NCI-H2081 (cell line): ENCODE measurements at places on chromosomes 3 and 15.

- no peak for DNase-seq
These were observed 16.6 kb downstream of the FAM240A start for GRCh38 chr3:46628901-46629369.

DNA sequence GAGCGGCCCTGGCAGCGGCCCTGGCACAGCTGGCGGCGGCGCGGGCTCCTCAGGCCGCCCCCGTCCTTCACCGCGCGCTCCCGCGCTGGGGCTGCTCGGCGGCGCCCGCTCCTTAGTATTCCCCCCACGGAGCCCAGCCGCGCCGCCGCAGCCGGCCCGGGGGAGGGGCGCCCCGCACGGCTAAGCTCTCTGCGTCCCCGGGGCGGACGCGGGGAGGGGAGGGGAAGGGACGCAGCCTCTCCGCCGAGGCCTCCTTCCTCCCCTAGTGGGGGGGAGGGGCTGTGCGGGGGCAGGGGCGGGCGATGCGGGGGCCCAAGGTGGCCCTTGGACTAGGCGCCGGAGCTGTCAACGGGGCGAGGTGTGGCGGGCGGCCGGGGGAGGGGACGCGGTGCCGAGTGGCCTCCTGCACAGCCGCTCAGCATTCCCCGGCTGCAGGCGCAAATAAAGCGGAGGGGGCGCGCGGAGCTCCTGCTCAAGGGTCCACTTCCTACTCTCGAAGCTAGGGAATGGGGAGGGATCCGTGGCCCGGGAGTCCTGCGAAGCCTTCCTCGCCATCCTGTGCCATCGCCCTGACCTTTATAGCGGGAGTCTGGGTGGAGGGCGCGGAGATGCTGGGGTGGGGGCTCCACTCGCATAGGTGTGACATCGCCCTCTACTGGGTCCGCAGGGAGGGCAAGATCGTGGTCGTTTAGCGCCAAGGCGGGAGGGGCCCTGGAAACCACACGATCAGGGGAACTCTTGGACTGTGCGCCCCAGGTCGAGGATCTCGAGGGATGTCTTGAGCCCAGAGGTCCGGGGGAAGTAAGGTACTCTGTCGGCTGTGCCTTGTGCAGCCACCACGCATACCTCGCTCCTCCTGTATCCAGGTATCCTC is 22.2 kb downstream of the EPHB3 start:
- DNase-seq: no peak

- peak; percentile 3 for DNase-seq
These were observed 38.1 kb downstream of the TRAK1 start for GRCh38 chr3:42129014-42129953.

GRCh38 chr15:59063042-59063441 is 41.9 kb upstream of the CCNB2 start:
- DNase-seq: no peak

- DNase-seq: no peak
These were observed 279.3 kb upstream of the LRRFIP2 start for GRCh38 chr3:37453393-37454389.

- DNase-seq: no peak
These were observed 59.1 kb downstream of the FMN1 start for GRCh38 chr15:33135355-33135781.

DNA sequence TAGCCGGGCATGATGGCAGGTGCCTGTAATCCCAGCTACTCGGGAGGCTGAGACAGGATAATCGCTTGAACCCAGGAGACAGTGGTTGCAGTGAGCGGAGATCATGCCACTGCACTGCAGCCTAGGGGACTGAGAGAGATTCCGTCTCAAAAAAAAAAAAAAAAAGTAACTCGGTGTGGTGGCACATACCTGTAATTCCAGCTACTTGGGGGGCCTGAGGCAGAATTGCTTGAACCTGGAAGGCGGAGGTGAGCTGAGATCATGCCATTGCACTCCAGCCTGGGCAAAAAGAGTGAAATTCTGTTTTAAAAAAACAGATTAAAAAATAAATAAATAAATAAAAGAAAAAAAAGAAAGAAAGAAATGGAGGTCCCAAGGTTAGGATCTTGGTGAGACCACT is 6.2 kb upstream of the FLNB start:
- DNase-seq: no peak

GRCh38 chr3:186990277-186990676 is 60.0 kb downstream of the ST6GAL1 start:
- DNase-seq: no peak

DNA sequence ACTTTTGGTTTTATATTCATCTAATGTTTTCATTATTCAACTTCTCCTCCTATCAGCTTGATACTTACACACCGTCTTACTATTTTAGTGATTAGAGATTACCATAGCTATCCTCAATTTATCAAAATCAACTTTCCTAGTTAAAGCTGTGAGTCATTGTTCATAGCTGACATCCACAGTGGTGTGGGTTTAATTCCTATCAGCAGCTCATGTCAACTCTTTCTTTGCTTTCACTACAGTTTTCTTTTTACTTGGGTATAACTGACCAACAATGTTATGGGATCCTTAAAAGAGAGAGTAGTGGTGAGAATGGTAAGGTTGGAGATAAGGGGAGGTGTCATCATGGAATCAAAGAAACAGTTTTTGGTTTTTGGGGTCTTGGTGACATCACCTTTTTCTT is 112.7 kb downstream of the NFKBIZ start:
- DNase-seq: no peak

DNA sequence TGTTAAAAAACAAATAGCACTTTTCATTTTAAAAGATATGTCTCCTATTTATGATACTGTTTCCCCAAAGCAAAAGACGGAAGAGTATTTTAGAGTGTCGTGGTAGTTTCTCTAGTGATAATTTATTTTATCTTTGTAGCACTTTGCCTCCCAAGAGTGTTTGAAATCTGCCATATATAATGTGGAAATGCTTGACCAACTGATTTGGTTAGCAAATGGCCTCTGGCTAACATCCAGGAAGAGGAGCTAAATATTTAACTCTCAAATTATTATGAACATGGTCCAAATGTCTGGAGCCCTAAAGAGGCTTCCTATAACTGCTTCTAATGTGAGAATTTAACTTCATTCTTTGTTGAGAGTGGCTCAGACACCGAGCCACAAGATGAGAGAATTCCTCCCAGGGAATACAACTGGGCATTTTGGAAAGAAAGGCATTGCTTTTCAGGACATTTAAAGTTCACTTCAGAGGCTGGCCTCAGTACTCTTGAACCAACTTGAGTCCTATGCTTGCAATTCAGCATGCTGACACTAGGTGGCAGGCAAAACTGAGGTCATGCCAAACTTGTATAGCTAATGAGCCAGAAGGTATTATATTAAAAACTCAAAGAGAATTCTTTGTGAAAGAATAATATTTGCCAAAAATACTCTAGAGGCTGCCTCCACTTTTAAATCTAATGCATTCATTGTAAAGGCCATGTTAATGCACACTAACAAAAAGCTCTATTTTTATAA is 104.5 kb downstream of the RARB start:
- DNase-seq: no peak

GRCh38 chr3:38655708-38656300 is 6.3 kb upstream of the SCN5A start:
- DNase-seq: peak; percentile 68

DNA sequence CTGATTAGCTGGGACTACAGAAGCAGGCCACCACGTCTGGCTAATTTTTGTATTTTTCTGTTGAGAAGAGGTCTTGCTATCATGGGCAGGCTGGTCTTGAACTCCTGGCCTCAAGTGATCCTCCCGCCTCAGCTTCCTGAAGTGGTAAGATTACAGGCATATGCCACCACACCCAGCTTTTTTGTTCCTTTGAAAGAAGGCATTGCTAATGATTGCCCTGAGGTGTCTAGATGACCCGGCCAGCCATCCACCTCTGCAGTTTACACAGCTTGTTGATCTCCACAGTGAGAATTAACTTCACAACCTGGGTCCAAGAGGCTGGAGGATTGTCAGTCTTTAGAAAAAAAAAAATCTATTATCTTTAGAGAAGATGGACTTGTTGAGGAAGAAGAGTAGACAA is 58.7 kb downstream of the SMAD3 start:
- no peak for DNase-seq

GRCh38 chr3:189355481-189356201 is 183.9 kb downstream of the TPRG1 start:
- no peak for DNase-seq

GRCh38 chr3:79113876-79114275 is 653.9 kb downstream of the ROBO1 start:
- no peak for DNase-seq
